Brain microvascular endothelial cell (primary cell): ENCODE measurements at places on chromosomes 5 and 9.

GRCh38 chr9:133107245-133107722 lies 13.8 kb downstream of the RALGDS start:
- no peak for DNase-seq

DNA sequence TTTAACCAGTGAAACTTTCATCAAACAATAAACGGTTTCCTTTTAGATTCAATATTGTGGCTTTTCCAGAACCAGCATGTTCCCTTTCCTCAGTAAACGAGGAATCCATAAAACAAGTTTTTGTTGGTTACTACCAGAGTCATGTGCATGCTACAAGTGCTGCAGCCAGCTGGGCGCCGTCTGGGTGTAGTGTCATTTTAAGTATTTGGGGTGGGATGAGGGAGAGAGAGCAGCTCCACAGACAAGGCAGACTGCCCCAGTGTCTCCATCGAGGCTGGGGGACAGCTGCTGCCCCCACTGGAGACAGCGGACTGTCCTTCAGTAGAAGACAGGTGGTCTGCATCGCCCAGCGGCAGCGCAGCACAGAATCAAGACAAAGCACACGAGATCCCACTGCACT lies 17.3 kb downstream of the ARPC5L start:
- DNase-seq, result no peak

DNA sequence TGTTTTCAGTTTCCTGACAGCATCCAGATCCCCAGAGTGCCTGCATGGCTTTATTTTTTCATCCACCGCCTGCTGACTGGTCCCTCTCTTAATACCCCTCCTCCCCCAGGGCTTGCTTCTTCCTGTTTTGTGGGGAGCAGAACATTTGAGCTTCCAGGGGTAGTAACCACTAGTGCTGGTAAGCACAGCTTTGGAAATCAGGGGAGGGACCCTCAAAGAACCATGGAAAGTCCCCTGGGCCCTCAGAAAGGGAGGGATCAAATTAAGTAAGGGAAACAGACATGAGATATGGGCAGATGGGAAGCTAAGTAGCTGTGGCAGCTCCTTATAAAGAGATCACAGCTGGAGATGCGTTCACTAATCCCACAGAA lies 26.8 kb downstream of the GRIA1 start:
- no peak for DNase-seq

DNA sequence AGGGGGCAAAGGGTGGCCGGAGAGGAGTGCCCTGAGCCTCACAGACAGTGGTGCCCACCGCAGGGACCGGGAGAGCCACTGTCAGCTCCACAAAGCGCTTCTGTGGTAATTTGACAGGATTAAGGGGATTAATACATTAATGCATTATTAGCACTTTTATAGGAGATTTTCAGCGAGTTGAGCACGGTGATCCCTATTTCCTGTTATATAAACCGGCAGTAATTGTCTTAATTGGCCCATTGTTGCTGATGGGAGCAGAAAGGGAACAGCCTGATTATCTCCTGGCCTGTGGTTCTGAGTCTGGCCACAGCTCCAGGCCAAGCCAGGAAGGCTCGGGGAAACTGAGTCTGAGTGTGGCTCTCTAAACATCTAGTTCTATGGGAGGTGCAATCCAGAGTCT lies 423.6 kb downstream of the CDK5RAP2 start:
- DNase-seq, result no peak

GRCh38 chr5:56278335-56278753 lies 45.2 kb upstream of the ANKRD55 start:
- DNase-seq, result peak; percentile 76

- no peak for DNase-seq
Observed at GRCh38 chr9:79026316-79026715, 545.4 kb upstream of the TLE4 start.

DNA sequence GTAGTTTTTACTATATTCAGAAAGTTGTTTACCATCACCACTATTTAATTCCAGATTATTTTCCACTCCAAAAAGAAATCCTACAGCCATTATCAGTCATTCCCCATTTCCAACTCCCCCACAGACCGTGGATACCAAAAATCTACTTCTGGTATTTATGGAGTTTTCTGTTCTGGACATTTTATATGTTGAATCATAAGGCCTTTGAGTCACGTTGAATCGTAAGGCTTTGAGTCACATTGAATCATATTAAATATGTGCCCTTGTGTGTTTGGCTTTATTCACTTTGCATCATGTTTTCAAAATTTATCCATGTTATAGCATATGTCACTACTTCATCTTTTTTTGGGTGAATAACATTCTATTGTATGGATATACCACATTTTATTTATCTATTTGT lies 454.1 kb upstream of the NUDT12 start:
- DNase-seq, result peak; percentile 15

DNA sequence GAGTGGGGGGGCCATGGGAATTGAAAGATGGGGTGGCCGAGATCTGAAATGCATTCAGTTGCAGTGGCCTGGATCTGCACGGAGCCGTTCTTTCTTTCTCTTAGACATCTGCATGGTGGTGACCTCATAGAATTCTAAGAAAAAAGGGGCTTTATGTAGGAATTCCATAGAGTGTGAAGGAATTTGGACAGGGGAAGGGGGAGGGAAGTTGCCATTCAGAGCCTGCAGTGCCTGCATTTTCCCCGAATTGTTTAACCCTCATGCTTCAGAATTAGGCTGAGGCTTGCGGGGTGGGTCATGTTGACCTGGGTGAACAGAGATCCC lies 4.9 kb downstream of the NEK6 start:
- no peak for DNase-seq

DNA sequence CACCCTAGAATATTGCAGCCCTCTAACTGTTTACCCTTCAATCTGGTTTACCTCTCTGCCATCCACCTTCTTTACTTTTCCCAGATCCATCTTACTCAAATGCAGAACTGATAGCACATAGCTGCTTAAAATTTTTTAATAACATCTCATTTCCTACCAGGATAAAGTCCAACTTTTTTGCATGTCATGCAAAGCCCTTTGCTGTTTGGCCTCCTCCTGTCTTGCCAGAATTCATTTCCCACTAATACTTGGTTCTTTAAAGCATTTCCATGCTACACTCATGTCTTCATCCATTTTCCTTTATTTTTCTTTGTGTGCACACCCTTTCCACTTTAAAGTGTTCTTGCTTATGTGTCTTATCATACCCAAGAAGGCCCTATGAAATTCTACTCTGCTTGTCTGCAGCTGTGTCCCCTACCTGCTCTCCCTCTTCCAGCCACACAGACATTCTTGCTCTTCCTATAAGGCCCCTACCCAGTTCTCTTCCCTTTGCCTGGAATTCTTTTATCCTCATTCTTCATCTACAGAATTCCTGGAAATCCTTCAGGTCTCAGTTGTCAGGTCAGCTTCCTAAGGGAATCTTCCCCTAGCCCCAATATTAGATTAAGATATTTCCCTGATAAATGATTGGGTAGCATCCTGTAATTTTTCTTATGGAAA lies 50.3 kb downstream of the TLE4 start:
- DNase-seq, result no peak

GRCh38 chr9:109779711-109780452 lies at the start of gene PALM2AKAP2:
PALM2AKAP2 (plus strand) TSS chr9:109780198; CDS start chr9:109780489, 291 bp downstream.
- DNase-seq, result peak; percentile 46

DNA sequence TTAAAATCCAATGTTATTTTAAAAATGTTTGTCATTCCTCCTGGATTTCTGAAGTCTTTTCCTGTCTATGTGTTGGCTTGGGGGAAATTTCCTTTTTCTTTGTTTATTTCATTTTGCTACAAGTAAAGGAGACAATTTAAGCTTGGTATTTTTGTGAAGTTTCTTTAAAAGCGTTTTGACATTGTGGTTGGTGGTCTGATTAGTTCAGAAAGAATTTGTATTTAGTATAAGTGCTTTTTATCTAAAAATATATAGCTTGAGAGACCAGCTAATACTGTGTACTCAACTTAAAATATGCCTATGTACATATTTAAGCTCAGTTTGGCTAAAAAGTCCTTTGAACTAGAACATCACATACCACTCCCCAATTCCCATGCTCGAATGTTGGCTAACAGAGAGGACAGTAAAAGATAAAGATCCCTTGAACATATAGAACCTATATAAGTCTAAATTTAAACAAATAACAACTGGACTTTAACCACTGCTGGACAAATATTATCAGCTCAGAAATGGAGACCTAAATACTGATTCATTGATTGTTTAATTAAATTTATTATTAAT lies 237.6 kb downstream of the TLE4 start:
- no peak for DNase-seq

- peak; percentile 62 for DNase-seq
Observed at GRCh38 chr9:3497401-3497800, 28.4 kb downstream of the RFX3 start.

DNA sequence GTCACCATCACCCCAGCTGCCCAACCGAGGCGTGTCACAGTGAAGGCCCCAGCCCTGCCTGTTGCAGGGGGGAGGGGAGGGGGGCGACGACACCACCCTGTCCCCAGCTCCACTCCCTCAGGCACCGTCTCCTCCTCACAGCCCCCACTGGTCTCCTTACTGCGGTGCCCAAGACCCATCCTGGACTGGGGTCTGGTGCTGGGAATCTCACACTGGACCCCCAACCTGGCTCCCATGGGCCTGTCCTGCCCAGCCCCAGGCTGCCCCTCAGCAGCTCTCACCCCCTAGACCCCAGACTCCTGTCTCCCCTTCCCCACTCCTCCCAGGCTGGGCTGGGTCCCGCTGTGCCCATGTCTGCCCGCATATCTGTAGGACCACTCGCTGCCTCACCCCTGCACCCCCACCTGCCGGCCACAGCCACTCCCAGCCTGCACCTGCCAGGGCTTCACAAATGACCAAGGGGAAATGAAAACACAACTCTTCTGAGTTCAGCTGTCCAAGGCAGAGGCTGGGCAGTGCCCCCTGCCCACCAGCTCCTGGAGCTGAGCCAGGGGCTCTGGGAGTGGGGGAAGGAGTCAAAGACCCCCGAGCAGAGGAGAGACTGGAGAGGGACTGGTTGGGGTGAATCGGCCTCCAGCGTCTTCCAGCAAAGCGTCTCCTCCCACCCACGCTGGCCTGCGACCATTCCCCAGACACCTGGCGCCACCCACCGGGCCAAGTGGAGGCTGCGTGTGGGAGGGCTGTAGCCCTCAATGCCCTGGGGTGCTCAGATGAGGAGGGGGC lies 32.6 kb upstream of the EGFL7 start:
- DNase-seq, result no peak

- peak; percentile 97 for DNase-seq
Observed at GRCh38 chr9:130847306-130848217, 12.5 kb downstream of the ABL1 start.

DNA sequence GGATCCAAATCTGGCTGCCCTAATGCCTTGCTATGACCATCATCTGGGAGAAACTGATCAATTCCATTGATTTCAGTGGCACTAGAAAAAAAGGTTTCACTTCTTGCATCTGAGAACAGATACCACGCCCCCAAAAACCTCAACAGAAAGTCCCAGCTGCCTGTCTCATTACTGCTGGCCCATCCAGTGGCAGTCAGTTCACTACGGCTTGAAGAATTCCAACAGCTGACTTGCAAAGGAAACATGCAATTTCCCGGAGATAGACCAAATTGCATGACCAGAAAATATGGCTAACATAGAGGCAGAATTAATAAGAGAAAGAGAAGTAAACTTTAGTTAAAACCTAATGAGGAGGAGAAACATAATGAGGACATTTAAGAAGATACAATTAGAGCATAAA lies 48.6 kb downstream of the UGCG start:
- peak; percentile 80 for DNase-seq

GRCh38 chr5:55231029-55231918 lies 2.1 kb downstream of the CCNO start:
- no peak for DNase-seq

DNA sequence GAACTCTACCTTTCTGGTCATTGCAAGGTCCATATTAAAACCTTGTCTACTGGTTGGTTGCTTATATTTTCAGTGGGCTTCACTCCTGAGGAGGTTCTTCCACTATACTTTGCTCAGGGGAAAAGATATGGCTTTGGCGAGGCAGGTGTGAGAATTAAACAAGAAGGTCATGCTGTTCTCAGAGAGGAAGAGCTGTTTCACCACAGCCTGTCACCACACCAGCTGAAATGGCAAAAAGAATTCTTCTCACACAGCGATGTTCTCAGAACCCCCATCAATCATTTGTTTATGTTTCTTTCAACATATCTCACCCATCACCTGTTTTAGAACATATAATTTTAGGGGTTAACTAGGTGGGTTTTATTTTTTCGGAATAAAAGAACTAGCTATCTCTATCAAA lies 38.6 kb downstream of the CAPSL start:
- no peak for DNase-seq

DNA sequence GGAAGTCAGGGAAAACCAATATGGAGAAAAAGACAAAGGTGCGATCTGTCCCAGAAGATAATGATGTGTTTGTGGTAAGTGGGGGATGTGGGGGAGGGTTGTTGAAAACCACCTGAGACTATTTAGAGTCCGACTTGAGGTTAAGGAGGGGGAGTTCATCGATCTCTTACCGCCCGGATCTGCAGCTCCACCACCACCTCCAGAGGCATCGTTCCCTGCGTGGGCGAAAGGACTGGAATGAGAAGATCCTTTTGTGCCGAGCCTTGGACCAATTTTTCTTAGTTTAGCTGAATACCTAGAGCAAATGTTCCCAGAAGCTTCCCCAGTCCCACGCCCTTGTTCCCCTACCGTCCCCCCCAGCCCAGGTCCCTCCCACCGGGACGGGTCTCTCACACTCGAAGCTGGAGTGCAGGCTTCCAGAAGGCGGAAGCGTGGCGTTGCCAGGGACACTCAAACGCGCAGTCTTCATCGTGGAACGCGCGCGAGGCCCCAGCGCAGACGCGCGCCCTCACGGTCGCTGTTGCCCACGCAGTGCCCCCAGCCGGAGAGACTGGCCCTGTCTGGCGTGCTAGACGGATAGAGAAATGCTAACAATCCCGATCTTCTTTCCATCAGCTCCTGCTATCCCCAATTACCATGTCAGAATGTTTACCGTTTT lies at the start of gene SPATA6L:
TSS of gene SPATA6L (minus strand) at position 439 of the 658 bp plus-strand sequence. CDS start at position 209, 230 bp downstream.
- DNase-seq, result no peak
